T-helper 17 cell (primary cell): ENCODE measurements at places on chromosomes 3 and 15. TPM values are rescaled to one million over a fixed set of nuclear protein-coding genes. Genes with fewer than 3 reads are reported as not detected.

GRCh38 chr3:120772081-120772480 lies 29.5 kb downstream of the GTF2E1 start:
- peaks cover 6% of the 10 kb centered on the region for H3K36me3 ChIP-seq
- H3K27ac ChIP-seq, result peak overlapping the region; percentile 83
- H3K4me1 ChIP-seq, result peaks cover 24% of the 10 kb centered on the region
- no peak for DNase-seq

GRCh38 chr3:161171639-161172552 lies 49.2 kb upstream of the NMD3 start:
- no peak overlapping the region for H3K4me3 ChIP-seq
- H3K27ac ChIP-seq, result no peak overlapping the region
- peaks cover 6% of the 10 kb centered on the region for H3K27me3 ChIP-seq
- no peaks in the 10 kb centered on the region for H3K36me3 ChIP-seq

DNA sequence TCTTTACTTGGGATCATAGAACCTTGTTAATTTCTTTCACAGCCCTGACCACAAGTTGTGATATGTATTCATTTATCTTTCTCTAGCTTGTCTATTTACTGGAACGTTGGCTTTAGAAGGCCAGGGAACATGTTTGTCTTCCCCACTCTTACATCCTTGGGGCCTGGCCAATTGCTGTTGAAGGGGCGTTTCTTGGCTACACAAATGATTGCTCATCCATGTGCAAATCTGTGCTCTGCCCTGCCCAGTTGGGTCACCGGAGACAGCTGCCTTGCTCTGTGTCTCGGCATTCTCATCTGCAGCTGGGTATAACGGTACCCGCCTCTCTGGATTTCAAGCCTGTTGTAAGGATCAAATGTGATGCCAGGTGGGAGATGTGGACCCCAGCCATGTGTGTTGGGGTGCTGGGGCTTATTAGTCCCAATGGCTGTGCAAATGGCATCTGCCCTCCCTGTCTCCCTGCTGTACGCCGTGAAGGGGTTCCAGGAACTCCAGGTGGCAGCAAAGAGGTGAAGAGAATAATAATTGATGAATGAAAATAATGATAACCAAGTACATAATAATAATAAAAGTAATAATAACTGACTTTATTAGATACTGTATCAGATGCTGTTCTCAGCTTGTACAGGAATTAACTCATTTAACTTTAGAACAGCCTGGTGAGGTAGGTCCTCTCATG lies 24.0 kb upstream of the TLE3 start:
- H3K36me3 ChIP-seq, result no peaks in the 10 kb centered on the region
- peaks cover 19% of the 10 kb centered on the region for H3K27me3 ChIP-seq
- peaks cover 6% of the 10 kb centered on the region for H3K4me1 ChIP-seq
- DNase-seq, result no peak
- H3K4me3 ChIP-seq, result no peak overlapping the region
- peak overlapping the region; percentile 45 for H3K27ac ChIP-seq

KLHL25 gene
- total RNA-seq, result 12.3 TPM

DNA sequence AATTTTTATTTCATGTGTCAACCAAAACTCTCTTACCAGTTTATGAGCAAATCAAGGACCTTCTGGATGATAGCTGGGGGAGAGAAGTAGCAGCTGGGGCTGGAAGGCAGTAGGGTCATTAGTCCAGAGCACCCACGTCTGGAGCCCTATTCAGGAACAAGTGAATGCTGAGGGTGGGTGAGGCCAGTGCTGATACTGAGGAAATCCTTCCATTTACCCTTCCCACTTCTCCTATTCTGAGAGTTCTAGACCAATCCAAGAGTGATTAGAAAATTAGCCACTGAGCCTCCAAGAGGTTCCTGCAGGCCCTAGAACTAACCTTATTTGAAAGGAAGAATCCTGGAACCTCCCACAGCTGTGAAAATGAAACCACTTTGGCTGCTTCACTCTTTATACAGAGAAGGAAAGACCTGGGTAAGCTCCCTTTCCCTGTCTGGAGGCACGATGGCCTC lies 46.2 kb upstream of the VILL start:
- no peaks in the 10 kb centered on the region for H3K36me3 ChIP-seq
- no peak overlapping the region for H3K27ac ChIP-seq
- H3K4me1 ChIP-seq, result peaks cover 2% of the 10 kb centered on the region
- DNase-seq, result no peak
- H3K27me3 ChIP-seq, result no peaks in the 10 kb centered on the region

DNA sequence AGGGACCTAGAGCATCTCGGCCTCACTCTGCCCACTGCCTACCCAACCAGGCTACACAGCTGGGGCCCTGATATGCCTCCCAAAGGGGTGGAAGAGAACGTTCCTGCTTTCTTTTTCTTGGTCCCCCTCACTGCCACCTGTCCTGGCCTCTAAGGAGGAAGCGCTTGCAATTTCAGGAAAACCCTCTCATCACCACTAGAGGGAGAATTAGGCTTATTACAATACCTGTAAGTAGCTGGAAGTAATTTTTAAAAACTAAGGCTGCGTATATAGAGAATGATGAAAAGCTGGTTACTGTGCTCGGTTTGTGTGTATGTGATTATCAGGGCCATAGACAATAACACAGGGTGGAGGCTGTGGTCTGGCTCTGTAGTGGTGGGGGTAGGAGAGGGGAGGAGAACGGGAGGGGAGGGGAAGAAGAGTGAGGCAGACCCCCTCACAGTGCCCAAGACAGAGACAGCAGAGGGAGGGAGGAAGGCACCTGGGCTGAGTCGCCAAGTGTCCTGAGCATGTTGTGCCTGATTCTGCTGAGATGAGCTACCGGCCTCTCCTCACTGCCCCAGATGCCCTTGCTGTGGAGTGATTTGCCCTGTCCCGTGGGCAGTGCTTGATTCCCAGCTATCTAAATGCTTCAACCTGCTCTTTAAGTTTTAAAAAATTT lies 3.3 kb downstream of the GABRG3 start:
- peaks cover 12% of the 10 kb centered on the region for H3K27me3 ChIP-seq
- H3K4me1 ChIP-seq, result no peaks in the 10 kb centered on the region
- no peak overlapping the region for H3K4me3 ChIP-seq
- no peak for DNase-seq
- no peak overlapping the region for H3K27ac ChIP-seq

- H3K4me3 ChIP-seq, result peak overlapping the region; percentile 19
- peaks cover 3% of the 10 kb centered on the region for H3K36me3 ChIP-seq
- H3K27ac ChIP-seq, result no peak overlapping the region
- H3K27me3 ChIP-seq, result peaks cover 62% of the 10 kb centered on the region
These were observed 32.1 kb upstream of the ST3GAL6 start for GRCh38 chr3:98730886-98731537.

DAG1 gene
- 18.0 TPM for total RNA-seq

CD86 gene
- 1.3 TPM for total RNA-seq

OR5K2 gene
- total RNA-seq, result not detected

OR5K3 gene
- total RNA-seq, result not detected

TRPM1 gene
- total RNA-seq, result not detected

DNA sequence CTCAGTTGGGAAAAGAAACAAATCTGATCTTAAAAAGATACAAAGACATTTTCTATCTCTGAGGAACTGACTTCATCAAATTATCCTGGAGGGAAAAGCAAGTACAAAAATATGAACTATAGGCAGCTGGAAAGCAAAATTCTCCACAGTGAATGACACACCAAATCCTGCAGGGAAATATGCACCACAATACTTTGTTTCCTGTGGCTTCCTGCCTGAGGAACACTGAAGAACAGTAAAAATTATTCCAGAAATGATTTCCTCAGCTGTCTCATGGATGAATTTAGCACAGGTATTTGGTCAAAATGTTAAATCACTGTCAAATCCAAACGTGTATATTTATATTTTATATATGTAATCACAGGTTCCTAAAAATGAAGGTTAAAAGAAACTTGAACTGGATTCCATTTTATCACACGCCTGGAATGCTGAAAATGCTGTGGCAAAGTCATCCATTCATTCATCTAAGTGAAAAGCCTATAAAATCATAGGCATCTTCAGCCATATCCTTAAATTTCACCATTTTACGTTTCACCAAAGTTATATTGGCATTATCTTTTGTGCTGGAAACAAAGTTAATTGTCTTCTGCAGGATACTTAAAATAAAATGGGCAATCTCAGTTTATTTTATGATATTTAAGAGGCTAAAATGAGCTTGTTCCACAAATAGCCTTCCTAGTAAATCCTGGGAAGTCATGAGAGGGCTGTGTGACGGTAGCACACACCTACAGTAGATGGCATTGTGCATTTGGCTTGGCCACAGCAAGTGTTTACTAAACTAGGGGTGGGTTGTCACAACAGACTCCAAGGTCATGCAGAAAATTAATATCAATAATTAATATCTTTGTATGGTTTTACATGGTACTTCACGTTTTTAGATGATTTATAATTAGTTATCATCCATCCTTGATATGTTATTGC lies 19.3 kb upstream of the TSC22D2 start:
- H3K36me3 ChIP-seq, result peaks cover 2% of the 10 kb centered on the region
- no peak for DNase-seq
- peaks cover 13% of the 10 kb centered on the region for H3K4me1 ChIP-seq

SSUH2 gene
- not detected for total RNA-seq

- peaks cover 4% of the 10 kb centered on the region for H3K36me3 ChIP-seq
- no peak overlapping the region for H3K4me3 ChIP-seq
- peaks cover 41% of the 10 kb centered on the region for H3K27me3 ChIP-seq
- peaks cover 3% of the 10 kb centered on the region for H3K4me1 ChIP-seq
These were observed 6.5 kb downstream of the CHRNB4 start for GRCh38 chr15:78634210-78635145.

- H3K36me3 ChIP-seq, result no peaks in the 10 kb centered on the region
- no peak overlapping the region for H3K4me3 ChIP-seq
- no peak overlapping the region for H3K27ac ChIP-seq
- H3K4me1 ChIP-seq, result no peaks in the 10 kb centered on the region
- no peak for DNase-seq
- H3K27me3 ChIP-seq, result peaks cover 15% of the 10 kb centered on the region
These were observed 17.7 kb downstream of the GOLGA8S start for GRCh38 chr15:23372284-23372683.

CXCR6 gene
- 2.0 TPM for total RNA-seq
